ENCODE measurements at places on chromosomes 7 and 10.

GRCh38 chr10:121085367-121085766 is 234.2 kb downstream of the WDR11 start:
- no peak for DNase-seq

DNA sequence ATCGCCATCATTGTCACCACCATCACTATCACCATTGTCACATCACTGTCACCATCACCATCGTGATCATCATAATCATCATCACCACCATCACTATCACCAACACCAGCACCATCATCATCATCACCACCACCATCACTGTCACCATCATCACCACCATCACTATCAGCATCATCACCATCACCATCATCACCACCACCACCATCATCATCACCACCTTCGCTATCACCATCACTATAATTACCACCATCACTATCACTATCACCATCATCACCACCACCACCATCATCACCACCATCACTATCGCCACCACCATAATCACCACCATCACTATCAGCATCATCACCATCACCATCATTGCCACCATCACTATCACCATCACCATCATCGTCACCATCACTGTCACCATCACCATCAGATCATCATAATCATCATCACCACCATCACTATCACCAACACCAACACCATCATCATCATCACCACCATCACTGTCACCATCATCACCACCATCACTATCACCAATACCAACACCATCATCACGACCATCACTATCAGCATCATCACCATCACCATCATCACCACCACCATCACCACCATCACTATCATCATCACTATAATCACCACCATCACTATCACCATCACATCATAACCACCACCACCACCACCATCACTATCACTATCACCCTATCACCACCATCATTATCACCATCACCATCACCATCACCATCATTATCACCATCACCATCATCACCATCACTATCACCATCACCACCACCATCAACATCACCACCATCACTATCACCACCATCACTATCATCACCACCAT is 6.0 kb upstream of the GNA12 start:
- DNase-seq: no peak

DNA sequence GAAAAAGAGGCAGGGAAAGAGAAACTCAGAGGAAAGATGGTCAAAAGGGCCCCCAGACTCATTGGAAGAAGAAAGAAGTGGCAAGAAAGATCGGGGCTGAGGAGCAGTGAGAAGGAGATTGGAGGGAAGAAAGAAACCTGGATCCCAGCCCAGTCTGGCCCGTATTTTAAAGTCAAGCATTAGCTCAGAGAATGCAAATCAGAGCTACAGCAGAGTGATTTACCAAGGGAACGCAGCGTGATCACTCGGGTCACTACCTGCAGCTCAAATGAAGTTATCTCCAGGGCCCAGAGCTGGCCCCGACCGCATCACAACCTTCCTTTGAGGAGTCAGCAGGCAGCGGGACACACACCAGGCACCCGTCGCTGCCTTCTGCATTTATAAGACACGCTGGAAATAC is 72.8 kb downstream of the CARD11 start:
- no peak for DNase-seq

DNA sequence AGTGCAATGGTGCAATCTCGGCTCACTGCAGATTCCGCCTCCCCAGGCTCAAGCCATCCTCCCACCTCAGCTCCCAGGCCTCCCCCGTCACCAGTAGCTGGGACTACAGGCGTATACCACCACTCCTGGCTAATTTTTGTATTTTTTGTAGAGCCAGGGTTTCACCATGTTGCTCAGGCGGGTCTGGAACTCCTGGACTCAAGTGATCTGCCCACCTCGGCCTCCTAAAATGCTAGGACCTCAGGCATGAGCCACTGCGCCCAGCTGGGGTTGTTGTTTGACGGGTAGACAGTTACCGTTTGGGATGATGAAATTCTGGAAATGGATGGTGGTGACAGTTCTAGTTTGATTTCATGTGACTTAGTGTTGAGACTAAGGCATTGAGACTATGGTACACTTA is 15.3 kb downstream of the CALML3 start:
- DNase-seq: no peak

- no peak for DNase-seq
Measured at GRCh38 chr10:8511026-8511425, 456.5 kb downstream of the GATA3 start.

DNA sequence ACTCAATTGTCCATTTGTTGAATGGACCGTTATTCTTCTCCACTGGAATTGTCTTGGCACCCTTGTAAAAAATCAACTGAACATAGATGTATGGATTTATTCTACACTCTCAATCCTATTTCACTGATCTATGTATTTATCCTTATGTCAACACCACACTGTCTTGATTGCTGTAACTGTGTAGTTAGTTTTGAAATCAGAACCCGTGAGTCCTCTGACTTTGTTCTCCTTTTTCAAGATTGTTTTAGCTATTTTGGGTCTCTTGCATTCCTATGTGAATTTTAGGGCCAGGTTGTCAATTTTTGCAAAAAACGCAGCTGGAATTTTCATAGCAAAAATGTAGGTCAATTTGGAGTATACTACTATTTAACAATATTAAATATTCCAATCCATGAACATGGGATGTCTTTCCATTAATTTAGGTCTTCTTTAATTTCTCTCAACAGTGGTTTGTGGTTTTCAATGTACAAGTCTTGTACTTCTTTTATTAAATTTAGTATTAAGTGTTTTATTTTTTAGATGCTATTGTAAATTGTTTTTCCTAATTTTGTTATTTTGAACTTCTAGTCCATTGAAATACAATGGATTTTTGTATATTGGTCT is 10.0 kb downstream of the CAMK2B start:
- no peak for DNase-seq

- no peak for DNase-seq
Measured at GRCh38 chr7:8773518-8773917, 340.1 kb downstream of the NXPH1 start.

- DNase-seq: no peak
Measured at GRCh38 chr7:51229106-51229537, 87.5 kb downstream of the COBL start.

- DNase-seq: no peak
Measured at GRCh38 chr10:105063796-105064195, 422.7 kb downstream of the SORCS3 start.

DNA sequence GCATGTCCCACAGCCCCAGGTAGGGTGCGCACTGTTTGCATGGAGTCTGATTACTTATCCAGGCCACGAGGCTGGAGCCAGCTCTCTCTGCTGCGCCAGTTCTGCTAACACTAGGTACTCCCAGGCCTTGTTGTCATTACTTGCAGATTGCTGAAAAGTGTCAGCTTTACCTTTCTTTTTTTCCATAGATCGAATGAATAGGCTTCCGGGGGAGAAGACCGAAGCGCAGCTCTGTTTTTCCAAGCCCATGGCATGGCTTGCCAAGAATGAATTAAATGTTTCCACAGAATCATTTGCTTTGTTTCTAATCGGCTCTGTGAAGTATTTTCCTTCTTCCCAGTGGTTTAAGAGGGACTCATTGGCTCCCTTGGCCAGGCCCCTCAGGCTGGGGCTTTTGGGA is 285.8 kb downstream of the BMPER start:
- no peak for DNase-seq

Data from activated CD4-positive, alpha-beta T cell treated with anti-CD3 and anti-CD28 coated beads, Interleukin-2, amount 50 U/mL, for 1 hour (primary cell).